ENCODE measurements at places on chromosomes 2 and 18.

DNA sequence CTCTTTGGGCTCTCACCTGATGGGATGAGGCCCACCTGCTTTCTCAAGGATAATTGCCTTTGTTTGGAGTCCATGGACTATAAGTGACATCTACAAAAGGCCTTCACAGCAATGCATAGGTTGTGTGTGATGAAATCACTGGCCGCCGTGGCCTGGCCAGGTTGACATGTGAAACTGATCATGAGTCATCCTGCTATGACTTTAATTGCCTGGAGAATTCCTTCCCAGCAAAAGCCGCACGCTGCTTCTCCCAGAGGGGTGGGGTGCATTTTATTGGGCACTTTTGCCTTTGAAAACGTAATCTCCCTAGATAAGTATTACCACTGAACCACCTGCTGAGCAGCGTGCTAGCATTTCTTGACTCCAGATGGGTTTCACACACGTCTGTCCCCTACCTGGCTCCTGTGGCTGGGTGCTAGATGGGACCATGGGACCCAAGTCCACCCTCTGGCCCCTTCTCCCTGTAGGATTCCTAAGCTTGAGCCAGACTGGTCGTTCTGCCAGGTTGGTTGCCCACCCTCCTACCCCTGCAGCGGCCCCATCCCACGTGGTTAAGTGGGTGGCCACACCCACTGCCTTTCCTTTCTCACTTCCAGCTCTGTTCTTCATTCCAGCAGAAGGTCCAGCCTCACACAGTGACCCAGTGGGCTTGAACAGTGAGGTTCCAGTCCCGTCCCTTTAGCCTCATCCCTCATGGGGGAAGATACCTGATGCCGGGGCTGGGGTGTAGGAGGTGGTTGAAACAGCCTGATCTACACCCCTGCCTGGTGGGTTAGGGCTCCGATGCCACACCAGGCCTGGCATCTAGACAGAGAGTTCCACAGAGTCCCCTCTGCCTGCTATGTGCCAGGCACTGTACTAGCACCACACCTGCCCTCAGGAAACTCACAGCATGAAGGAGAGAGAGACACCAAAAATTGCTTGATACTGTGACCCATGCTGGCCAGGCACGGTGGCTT, 89.6 kb downstream of the GBX2 start:
- DNase-seq, result no peak

- no peak for DNase-seq
Measured at GRCh38 chr2:43792653-43793052, 18.8 kb downstream of the DYNC2LI1 start.

- no peak for DNase-seq
Measured at GRCh38 chr18:72738136-72738535, 129.7 kb downstream of the NETO1 start.

DNA sequence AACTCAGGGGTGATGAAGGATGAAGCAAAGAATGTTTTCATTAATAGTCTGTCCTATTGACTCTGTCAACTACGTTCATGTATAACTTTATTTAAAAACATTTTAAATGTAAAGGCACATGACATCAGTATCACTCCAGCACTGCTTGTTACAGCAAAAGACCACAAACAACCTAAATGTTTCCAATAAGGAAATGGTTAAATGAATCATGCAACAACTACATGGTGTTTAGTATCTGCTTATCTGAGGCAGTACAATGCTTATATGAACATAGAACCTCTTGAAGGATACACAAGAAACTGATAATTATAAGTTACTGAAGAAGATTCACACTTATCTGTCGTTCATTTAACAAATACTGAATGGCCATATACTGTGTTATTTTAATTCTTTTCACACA, 8.4 kb downstream of the BARD1 start:
- DNase-seq, result no peak

DNA sequence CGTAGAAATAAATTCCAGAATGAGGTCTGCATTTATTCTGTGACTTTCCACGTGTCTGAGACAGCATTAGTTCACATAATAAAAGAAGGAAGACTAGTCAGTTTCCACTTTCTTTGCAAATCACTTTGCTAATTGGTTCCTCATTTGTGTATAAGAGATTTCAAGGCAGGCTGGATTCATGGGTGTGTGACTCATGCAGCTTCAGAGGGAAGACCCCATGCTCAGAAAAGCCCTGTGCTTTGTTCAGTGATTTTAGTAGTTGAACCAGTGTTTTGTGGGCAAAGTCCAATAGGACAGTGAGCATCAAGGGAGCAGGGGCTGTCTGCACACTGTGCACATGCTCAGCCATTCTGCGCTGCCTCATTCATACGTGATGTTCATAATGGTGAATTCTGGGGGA, 297.8 kb downstream of the DLGAP1 start:
- DNase-seq, result no peak

DNA sequence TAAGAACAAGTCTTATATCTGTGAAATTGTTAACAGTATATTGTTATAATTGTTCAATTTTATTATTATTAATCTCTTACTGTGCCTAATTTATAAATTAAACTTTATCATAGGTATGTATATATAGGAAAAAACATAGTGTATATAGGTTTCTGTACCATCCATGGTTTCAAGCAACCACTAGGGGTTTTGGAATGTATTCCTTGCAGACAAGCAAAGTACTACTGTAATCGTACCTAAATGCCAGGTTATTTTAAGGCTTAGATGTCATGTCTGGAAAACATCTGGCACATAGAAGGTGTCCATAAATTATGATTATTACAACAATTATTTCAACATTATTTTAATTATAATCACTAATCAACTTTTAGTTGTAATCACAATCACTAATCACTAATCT, 8.4 kb downstream of the ITSN2 start:
- no peak for DNase-seq

GRCh38 chr18:55161916-55162315, 202.7 kb upstream of the CCDC68 start:
- DNase-seq, result no peak

DNA sequence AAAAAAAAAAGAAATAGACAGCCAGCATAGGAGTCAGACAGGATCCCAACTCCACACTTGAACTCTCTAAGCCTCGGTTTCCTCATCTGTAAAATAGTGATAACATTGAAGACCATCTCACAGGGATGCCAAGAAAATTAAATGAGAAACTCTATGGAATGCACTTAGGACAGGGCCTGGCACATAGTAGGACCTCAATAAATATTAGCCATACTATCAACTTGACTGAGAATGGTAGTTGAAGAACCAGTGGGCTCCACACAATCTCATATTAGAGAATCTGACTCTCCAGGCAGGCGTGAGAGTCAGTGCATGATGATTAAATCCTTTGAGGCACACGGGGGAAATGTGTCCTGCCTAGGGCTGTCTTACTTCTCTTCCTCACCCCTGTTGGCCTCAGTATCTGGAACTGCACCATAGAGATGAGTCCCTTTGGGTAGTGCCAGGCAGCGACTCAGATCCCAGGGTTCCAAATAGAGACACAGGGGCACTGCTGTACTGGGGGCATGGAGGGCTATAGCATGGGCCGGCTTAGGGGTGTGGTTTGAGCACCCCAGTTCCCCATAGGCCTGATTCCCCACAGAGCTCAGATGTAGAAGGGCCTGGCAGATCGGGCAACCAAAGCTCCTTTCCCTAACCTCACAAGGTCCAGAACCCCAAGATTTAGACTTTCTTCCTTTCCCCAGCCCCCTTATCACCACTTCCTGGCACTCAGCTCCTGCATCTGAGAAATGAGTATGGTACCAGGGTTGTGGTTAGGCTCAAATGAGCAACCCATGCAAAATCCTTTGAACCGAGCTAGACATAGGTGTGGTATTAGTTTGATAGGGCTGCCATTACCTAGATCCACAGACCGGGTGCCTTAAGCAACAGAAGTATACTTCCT, 51.3 kb upstream of the CAB39 start:
- DNase-seq, result no peak

DNA sequence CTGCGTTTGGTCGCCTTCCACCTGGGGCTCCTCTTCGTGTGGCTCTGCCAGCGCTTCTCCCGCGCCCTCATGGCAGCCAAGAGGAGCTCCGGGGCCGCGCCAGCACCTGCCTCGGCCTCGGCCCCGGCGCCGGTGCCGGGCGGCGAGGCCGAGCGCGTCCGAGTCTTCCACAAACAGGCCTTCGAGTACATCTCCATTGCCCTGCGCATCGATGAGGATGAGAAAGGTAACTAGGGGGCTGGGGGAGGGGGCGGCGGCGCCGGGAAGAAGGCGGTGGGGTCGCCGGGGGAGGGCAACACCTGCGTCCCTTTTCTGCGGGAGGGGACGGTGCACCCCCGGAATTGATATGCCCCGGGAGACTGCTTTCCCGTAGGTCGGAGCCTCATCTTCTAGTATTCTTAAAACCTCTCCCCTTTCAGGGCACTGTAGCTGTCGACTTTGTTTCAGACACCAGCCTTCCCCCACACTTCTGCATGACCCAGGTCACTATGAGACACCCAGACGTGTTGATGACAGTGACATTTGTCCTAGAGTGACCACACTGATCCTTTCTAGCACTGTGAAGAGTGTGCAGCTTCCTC, 755 bp downstream of the SPAST start:
- DNase-seq, result no peak

DNA sequence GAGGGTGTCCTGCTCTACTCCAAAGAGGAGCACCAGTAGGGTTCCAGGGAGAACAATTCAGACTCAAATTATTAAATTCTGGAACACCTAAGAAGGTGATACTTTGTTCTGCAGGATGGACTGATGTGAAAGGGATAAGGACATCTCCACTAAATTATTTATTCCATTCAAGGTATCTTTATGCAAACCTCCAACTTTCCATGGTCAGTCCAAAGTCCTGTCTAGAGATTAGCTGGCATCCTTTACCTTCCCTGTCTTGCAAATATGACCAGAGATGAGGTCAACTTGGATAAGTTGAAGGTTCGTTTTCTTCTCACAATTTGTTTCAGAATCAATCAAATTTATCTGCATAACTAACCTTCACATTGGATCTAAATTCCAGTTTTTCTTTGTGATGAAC, 8.7 kb upstream of the ZBTB14 start:
- no peak for DNase-seq

Measured in activated naive CD8-positive, alpha-beta T cell treated with anti-CD3 and anti-CD28 coated beads, Interleukin-2, amount 50 U/mL, for 24 hours (primary cell).